Immature natural killer cell (primary cell): ENCODE measurements at places on chromosomes 13 and 19.

GRCh38 chr19:46979126-46980105, 40.2 kb upstream of the NPAS1 start:
- no peak for DNase-seq

DNA sequence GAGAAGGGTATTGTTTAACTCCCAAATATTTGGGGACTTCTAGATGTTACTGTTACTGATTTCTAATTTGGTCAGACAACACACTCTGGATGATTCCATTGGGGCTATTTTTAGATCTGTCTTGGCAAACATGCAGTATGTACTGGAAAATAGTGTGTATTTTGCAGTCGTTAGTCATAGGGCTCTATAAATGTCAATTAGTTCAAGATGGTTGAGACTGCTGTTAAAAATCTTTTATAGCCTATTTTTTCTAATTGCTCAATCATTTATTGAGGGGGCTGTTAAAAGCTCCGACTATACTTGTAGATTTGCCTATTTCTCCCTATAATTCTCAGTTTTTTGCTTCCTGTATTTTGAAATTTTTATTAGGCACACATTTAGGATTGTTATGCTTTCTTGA, 31.4 kb downstream of the PPP5C start:
- DNase-seq: no peak

- no peak for DNase-seq
These were observed 658 bp upstream of the ISOC2 start for GRCh38 chr19:55461974-55462626.

- DNase-seq: no peak
These were observed 12.4 kb downstream of the ZIC2 start for GRCh38 chr13:99993660-99994637.

- peak; percentile 53 for DNase-seq
These were observed 25.7 kb upstream of the TPTE2 start for GRCh38 chr13:19586904-19587634.
